ENCODE measurements at places on chromosomes 4 and X. TPM values are rescaled to one million over a fixed set of nuclear protein-coding genes. Genes with fewer than 3 reads are reported as not detected.

The PRICKLE3 gene
- total RNA-seq = 11.6 TPM

The CDKL2 gene
- 15.9 TPM for total RNA-seq

The CSN1S1 gene
- not detected for total RNA-seq

The ADAMTS3 gene
- total RNA-seq = 4.2 TPM

GRCh38 chrX:39724544-39724943 lies 373.2 kb downstream of the BCOR start:
- DNase-seq = no peak

GRCh38 chr4:54063229-54063628 lies 1.2 kb downstream of the CHIC2 start:
- no peak for DNase-seq

DNA sequence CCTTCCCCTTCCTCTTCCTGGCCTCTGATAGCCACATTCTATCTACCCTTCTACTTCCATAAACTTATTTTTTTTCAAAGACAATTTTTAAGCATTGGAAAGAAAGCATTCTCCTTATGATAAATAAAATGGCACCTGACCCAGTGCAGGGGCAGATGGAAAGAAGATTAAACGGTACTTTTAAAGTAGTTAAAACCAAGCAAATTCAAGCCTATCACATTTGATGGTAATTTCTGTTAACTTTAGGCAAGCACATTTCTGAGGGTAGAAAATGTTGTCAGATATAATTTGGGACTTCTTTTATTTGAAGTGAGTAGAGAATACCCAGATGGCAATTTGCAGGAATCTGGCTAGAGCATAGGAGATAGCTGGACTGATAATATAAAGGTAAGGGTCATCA lies 332.9 kb downstream of the EPHA5 start:
- DNase-seq = no peak

- no peak for DNase-seq
Observed at GRCh38 chr4:1562371-1562770, 121.7 kb downstream of the FAM53A start.

DNA sequence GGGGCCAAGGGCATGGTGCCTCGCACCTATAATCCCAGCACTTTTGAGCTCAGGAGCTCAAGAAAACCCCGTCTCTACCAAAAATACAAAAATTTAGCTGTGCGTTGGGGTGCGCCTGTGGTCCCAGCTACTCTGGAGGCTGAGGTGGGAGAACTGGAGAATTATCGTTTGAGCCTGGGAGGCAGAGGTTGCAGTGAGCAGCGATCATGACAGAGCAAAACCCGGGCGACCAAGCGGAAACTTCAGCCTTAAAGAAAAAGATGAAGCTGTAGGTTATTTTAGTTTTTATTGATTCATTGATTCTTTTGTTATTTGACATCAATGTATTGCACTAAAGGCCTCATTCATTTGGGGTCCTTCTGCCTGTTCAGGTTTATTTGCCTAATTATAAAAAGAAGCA lies 5.4 kb downstream of the TMPRSS11F start:
- DNase-seq = no peak

All from kidney (tissue), 22 donors.